Activated CD4-positive, alpha-beta T cell treated with anti-CD3 and anti-CD28 coated beads, Interleukin-2, Interleukin-6, amounts not matched to agents 100 ng/mL and 50 ng/mL, durations not matched to agents 16 hours and 8 hours (primary cell): ENCODE measurements at places on chromosomes 1 and 21.
A peak's percentile ranks its signal among the peaks of the same experiment; 100 is the strongest.

- DNase-seq = no peak
These were observed 206.8 kb downstream of the ST6GALNAC3 start for GRCh38 chr1:76281306-76281705.

DNA sequence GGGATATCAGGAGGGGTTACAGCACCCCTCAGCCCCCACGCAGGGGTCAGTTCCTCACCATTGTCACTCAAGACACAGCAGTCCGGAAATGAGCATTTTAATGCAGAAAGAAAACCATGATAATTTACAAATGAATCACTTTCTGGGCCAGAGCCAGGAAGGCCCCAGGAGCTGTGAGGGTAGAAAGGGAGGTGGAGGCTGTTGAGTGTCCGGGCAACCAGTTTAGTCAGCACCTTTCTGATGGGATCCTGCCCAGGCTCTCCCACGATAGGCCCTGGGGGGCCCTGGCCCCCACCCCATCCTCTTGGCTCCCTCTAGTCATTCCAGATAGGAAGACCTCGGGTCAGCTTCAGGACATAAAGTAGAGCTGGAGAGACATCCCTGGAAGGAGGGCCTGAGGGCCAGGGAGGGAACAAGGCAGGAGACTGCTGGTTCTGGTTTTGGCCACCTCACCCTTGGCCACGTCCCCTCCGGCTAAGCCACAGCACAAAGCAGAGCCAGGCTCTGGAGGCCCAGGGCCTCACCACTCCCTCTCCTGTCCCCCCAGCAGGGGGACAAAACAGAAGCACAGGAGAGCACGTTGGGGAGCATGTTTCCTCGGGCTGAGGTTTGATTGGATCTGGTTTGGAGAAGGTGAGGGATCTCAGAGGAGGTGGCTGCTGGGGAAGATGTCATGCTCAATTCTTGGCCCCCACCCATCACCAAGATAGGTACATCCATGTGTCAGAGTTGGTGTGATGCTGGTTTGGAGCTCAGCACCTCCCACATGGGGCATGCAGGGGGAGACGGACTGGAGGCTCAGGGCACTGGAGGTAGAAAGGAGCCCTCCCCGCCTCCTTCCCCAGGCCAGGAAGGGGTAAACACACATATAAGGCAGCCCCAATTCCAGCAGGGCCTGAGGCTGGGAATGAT lies 20.6 kb downstream of the ETNK2 start:
- DNase-seq = no peak

DNA sequence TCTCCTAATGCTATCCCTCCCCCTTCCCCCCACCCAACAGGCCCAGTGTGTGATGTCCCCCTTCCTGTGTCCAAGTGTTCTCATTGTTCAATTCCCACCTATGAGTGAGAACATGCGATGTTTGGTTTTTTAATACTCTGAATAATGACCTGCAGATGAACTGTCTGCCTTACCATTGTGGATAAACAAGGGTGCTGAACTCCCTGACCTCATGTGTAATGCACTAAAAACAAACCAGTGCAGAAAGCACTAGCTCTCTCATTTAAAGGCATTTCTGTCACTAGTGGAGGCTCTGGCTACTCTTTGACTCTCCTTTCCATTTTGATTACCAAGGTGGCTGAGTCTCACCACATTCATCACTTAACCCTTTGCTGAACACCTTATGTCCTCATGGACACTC lies 23.1 kb upstream of the TRAF3IP3 start:
- no peak for DNase-seq

- DNase-seq = no peak
These were observed 21.4 kb upstream of the ALDH4A1 start for GRCh38 chr1:18923756-18924211.

- DNase-seq = peak; percentile 30
These were observed 20.3 kb downstream of the PDC start for GRCh38 chr1:186440584-186440983.

GRCh38 chr1:24699628-24700027 lies 45.6 kb upstream of the CLIC4 start:
- DNase-seq = no peak

- no peak for DNase-seq
These were observed 153.2 kb downstream of the NTNG1 start for GRCh38 chr1:107293901-107294613.

DNA sequence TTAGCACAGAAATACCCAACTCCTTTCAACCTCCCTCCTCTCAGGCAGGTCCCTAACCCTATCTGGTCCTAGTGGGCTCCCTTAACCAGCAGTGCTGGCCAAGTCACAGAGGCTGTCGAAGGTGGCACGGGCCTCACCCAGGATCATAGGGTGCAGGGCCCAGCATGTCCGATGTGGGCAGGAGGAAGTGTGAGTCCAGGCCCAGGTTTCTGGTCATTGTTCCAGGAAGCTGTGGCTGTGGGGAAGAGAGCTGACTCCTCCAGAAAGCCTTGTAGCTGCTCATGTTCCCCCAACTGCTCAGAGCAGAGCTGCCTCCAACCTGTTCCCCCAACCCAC lies 2.4 kb downstream of the CCDC17 start:
- DNase-seq = no peak

DNA sequence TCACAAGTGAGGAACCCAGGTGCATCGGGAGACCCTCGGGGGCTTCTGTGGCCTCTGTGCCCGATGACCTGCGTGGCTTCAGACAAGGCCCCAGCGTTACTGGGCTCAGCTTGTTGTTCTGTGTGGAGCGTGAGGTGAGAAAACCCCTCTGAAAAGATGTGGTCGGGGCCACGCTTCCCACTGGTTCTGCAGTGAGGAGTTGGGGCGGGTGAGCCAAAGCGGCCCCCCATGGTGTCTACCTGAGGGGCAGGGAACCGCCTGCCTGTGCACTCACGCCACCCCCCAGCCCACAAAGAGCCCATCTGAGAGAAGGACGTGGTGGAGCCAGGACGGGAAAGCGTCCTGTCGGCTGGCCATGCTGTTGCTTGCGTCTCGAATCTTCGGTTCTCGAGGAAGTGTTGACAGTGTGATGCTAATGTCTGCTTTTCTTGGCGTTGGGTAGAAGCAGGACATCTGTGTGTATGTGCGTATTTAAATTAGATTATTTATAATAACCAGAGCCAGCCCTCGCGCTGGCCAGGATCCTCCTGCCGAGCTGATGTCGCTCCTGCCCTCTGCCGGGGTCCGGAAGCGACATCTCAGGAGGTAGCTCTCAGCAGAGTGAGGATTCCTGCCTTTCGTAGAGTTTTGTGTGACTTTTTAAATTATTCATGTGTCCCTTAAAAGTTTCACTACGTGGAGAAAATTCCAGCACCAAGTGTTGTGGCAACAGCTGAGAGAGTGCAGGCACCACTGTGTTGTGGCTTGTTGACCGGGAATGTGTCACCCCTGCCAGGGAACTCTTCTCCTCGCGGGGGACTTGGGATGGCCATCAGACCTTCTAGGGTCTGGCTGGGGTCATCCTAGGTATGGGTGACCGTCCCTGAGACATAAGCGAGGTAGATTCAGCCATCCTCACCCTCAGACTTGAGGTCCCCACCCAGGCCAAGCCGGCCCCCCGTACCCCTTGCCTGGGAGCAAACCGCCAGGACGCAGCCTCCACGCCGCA lies 15.3 kb downstream of the TMEM201 start:
- DNase-seq = no peak

DNA sequence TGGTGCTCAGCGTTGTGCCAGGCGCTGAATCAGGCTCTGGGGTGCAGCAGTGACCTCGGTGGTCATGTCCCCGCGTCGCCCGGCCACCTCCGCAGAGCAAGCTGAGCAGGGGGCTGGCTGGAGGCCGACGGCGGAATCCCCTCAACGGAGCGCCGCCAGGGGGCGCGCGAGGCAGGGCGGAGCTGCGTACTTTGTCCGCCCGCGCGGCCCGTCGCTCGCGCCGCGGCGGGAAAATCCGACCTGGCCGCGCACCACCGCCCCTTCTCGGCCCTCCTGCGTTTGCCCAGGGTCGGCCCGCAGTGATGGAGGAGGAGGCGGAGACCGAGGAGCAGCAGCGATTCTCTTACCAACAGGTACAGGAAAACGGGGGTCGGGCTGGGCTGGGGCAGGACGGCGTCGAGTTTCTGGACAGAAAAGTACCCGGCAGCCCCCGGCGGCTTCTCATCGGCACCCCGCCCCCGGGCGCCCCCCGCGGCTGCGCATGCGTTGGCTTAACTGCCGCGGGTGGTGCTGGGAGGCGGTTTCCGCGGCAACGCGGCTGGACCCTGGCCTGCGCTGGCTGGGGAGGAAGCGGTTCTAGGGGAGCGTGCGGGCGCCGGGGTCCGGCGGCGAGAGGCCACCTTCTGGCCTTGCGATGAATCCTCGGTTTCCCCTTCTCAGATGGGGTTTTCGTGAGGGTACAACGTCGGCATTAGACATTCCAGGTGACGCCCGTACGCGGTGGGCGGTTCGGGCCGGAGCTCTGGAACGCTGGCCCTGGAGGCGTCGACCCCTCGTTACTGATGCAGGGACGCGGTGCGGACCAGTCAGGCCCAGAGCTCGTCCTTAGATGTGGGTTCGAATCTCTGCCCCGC lies at the start of gene CENPS:
Gene CENPS (plus strand): TSS at position 218 of the 854 bp plus-strand sequence. CDS start 85 bp downstream, at position 303.
- DNase-seq = peak; percentile 95

DNA sequence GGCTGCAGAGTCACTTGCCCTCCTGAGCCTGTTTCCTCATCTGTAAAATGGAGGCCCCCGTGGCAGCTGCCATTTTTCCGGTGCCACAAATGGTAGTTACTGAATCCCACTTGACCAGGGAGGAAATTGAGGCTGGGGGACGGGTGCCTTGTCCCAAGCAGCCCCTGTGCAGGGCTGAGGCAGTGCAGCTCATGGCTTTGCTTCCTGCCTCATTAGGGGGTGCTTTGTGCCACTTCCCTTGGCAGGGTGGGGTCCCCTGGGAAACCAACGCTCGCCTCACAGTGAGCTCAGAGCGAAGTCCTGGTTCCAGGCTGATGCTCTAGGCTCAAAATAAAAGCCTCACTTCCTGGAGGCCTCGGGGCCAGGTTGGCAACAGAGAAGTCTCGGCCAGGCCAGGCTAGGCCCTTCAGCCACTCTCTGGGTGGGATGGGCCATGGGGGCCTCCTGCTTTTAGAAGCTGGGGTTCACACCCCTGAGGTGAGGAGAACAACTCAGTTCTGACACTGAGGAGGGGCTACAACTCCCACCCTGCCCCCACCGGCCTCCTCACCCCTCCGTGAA lies 6.8 kb downstream of the LAPTM5 start:
- DNase-seq = no peak

- no peak for DNase-seq
These were observed 23.6 kb upstream of the CCDC17 start for GRCh38 chr1:45647248-45648021.

- peak; percentile 83 for DNase-seq
These were observed 55.3 kb downstream of the NME7 start for GRCh38 chr1:169312084-169312954.

- DNase-seq = no peak
These were observed 89.4 kb upstream of the PTBP2 start for GRCh38 chr1:96632045-96632664.

- peak; percentile 68 for DNase-seq
These were observed 5.3 kb downstream of the SLAMF7 start for GRCh38 chr1:160744199-160744851.

- no peak for DNase-seq
These were observed 111.7 kb downstream of the KCNN3 start for GRCh38 chr1:154758346-154758745.

GRCh38 chr1:35524106-35524505 lies 33.1 kb downstream of the KIAA0319L start:
- no peak for DNase-seq
